ENCODE measurements at places on chromosomes 5 and 9.

DNA sequence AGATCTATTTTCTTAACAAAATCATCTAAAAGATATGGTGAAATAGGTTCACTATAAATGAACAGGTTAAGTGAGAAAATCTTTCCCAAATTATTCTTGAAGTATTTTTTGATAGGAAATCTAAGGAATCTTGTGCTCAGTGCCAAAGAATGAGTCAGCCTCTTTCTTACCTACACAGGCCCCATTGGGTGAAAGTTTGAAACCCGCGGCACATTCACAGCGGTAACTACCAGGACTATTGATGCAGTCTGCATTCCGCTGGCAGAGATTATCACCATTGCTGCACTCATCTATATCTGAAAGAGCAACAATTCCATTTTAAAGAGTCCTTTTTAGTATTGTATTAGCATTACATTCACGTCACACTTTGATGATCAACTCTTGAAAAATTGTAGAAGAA, 221.8 kb downstream of the SLC12A2 start:
- peaks cover 8% of the 10 kb centered on the region for H3K36me3 ChIP-seq
- no peak overlapping the region for H3K4me3 ChIP-seq
- no peaks in the 10 kb centered on the region for H3K27me3 ChIP-seq
- no peak overlapping the region for H3K27ac ChIP-seq
- peaks cover 5% of the 10 kb centered on the region for H3K4me1 ChIP-seq

GRCh38 chr9:127783111-127784008, 2.5 kb upstream of the CDK9 start:
- H3K27me3 ChIP-seq: no peaks in the 10 kb centered on the region
- H3K36me3 ChIP-seq: peaks cover 10% of the 10 kb centered on the region
- no peak overlapping the region for H3K4me3 ChIP-seq
- H3K4me1 ChIP-seq: peaks cover 4% of the 10 kb centered on the region

DNA sequence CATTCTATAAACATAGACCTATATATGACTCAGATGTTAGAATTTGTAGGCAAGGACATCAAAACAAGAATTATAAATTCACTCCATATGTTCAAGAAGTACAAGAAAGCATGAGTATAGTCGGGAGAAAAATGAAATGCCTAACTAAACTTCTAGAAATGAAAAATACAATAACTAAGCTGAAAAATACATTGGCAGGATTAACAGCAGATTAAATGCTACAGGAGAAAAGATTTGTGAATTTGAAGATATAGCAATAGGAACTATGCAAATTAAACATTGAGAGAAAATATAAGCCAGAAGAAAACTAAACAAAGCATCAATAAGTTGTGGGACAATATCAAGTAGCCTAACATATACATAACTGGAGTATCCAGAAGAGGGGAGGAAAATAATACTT, 55.3 kb upstream of the PRSS3 start:
- no peaks in the 10 kb centered on the region for H3K36me3 ChIP-seq
- no peak overlapping the region for H3K27ac ChIP-seq
- peaks cover 2% of the 10 kb centered on the region for H3K4me1 ChIP-seq
- no peak overlapping the region for H3K4me3 ChIP-seq
- peaks cover 3% of the 10 kb centered on the region for H3K27me3 ChIP-seq

DNA sequence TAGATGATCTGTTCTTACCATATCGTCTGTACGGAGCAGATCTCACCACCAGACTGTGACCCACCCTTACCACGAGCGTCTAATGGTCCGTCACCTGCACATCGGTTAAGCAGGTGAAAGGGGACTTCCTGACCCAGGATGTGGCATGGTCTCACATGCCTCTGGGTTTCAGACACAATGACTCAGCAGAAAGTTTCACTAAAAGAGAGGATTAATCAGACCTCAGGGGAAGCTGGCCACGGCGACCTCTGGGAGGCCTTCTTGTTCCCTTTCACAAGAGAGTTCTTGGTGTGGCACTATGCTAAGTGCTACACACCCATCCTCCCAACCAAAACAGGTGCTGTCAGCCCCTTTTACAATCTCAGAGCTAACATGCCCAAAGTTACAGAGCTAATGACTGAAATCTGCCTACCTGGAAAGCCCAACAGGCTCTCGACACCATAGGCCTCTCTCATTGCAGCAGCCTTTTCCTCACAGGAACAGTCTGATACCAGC, 41.6 kb downstream of the ADAMTS12 start:
- peak; percentile 81 for DNase-seq
- no peaks in the 10 kb centered on the region for H3K36me3 ChIP-seq
- peak overlapping the region; percentile 2 for H3K4me3 ChIP-seq
- H3K27ac ChIP-seq: peak overlapping the region; percentile 59
- peaks cover 54% of the 10 kb centered on the region for H3K4me1 ChIP-seq

GRCh38 chr5:1797103-1797800, 2.4 kb downstream of the MRPL36 start:
- H3K27ac ChIP-seq: no peak overlapping the region
- no peaks in the 10 kb centered on the region for H3K27me3 ChIP-seq
- no peak for DNase-seq
- peaks cover 44% of the 10 kb centered on the region for H3K4me1 ChIP-seq
- H3K4me3 ChIP-seq: no peak overlapping the region

DNA sequence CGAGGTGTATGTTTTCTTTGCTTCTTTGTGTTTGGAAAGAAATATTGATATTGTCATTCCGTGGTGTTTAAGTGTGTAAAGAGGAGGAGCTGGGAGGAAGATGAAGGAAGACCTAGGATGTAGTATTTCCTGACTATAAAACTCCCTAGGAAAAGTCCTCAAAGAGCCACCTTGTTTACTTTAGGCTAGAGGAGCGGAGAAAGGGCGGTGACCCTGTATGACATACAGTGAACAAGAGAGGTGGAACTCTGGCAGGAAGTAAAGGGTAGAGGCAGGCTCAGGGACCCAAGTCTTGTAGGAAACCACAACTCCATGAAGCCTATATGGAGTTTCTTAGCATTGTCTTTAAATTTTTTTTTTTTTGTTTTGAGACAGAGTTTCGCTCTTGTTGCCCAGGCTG, 303.9 kb downstream of the DOCK8 start:
- H3K27me3 ChIP-seq: no peaks in the 10 kb centered on the region
- no peaks in the 10 kb centered on the region for H3K36me3 ChIP-seq
- DNase-seq: no peak
- H3K4me1 ChIP-seq: no peaks in the 10 kb centered on the region
- no peak overlapping the region for H3K4me3 ChIP-seq

- H3K27ac ChIP-seq: no peak overlapping the region
- no peak overlapping the region for H3K4me3 ChIP-seq
- no peaks in the 10 kb centered on the region for H3K4me1 ChIP-seq
- DNase-seq: no peak
- no peaks in the 10 kb centered on the region for H3K36me3 ChIP-seq
- H3K27me3 ChIP-seq: no peaks in the 10 kb centered on the region
Observed at GRCh38 chr9:90057361-90057760, 452.5 kb downstream of the GADD45G start.

- no peak for DNase-seq
- no peak overlapping the region for H3K27ac ChIP-seq
- no peak overlapping the region for H3K4me3 ChIP-seq
- H3K27me3 ChIP-seq: no peaks in the 10 kb centered on the region
- no peaks in the 10 kb centered on the region for H3K36me3 ChIP-seq
Observed at GRCh38 chr5:34039398-34040157, 3.4 kb downstream of the C1QTNF3 start.

- peak overlapping the region; percentile 89 for H3K27ac ChIP-seq
- H3K4me3 ChIP-seq: peak overlapping the region; percentile 90
- no peaks in the 10 kb centered on the region for H3K27me3 ChIP-seq
- no peaks in the 10 kb centered on the region for H3K36me3 ChIP-seq
- H3K4me1 ChIP-seq: peaks cover 9% of the 10 kb centered on the region
Observed at GRCh38 chr9:125189011-125189360, 617 bp downstream of the PPP6C start.

- DNase-seq: no peak
- H3K27me3 ChIP-seq: no peaks in the 10 kb centered on the region
- H3K4me1 ChIP-seq: no peaks in the 10 kb centered on the region
- no peak overlapping the region for H3K27ac ChIP-seq
- no peak overlapping the region for H3K4me3 ChIP-seq
- H3K36me3 ChIP-seq: no peaks in the 10 kb centered on the region
Observed at GRCh38 chr5:25744908-25745307, 1100.1 kb upstream of the CDH10 start.

GRCh38 chr5:40405230-40405629, 274.5 kb upstream of the PTGER4 start:
- H3K36me3 ChIP-seq: no peaks in the 10 kb centered on the region
- no peak for DNase-seq
- no peaks in the 10 kb centered on the region for H3K27me3 ChIP-seq
- H3K4me3 ChIP-seq: no peak overlapping the region
- H3K27ac ChIP-seq: no peak overlapping the region
- H3K4me1 ChIP-seq: peaks cover 7% of the 10 kb centered on the region

GRCh38 chr9:4137681-4138099, 162.2 kb downstream of the GLIS3 start:
- DNase-seq: peak; percentile 72
- H3K27ac ChIP-seq: peak overlapping the region; percentile 91
- H3K4me3 ChIP-seq: no peak overlapping the region
- H3K36me3 ChIP-seq: no peaks in the 10 kb centered on the region
- H3K27me3 ChIP-seq: no peaks in the 10 kb centered on the region

- H3K4me3 ChIP-seq: no peak overlapping the region
- H3K4me1 ChIP-seq: no peaks in the 10 kb centered on the region
- H3K27ac ChIP-seq: no peak overlapping the region
- DNase-seq: no peak
Observed at GRCh38 chr9:93948441-93949072, 6.6 kb downstream of the BARX1 start.

- H3K36me3 ChIP-seq: no peaks in the 10 kb centered on the region
- H3K4me1 ChIP-seq: no peaks in the 10 kb centered on the region
- no peak overlapping the region for H3K27ac ChIP-seq
- no peak overlapping the region for H3K4me3 ChIP-seq
- DNase-seq: no peak
Observed at GRCh38 chr9:87406543-87407166, 91.0 kb upstream of the DAPK1 start.

- H3K27ac ChIP-seq: no peak overlapping the region
- no peaks in the 10 kb centered on the region for H3K27me3 ChIP-seq
- no peaks in the 10 kb centered on the region for H3K4me1 ChIP-seq
- H3K4me3 ChIP-seq: no peak overlapping the region
- no peak for DNase-seq
Observed at GRCh38 chr5:121748686-121749085, 103.0 kb upstream of the FTMT start.

GRCh38 chr5:81068063-81068462, 107.9 kb downstream of the RASGRF2 start:
- H3K27ac ChIP-seq: no peak overlapping the region
- H3K27me3 ChIP-seq: no peaks in the 10 kb centered on the region
- H3K36me3 ChIP-seq: no peaks in the 10 kb centered on the region
- no peak overlapping the region for H3K4me3 ChIP-seq
- no peaks in the 10 kb centered on the region for H3K4me1 ChIP-seq

- H3K27ac ChIP-seq: no peak overlapping the region
- H3K4me3 ChIP-seq: no peak overlapping the region
- no peaks in the 10 kb centered on the region for H3K27me3 ChIP-seq
Observed at GRCh38 chr5:6135977-6136376, 242.4 kb downstream of the MED10 start.

- no peak for DNase-seq
- no peak overlapping the region for H3K4me3 ChIP-seq
- H3K36me3 ChIP-seq: no peaks in the 10 kb centered on the region
- peaks cover 4% of the 10 kb centered on the region for H3K27me3 ChIP-seq
- H3K27ac ChIP-seq: no peak overlapping the region
Observed at GRCh38 chr9:98310752-98311392, 55.4 kb upstream of the TBC1D2 start.

- no peak overlapping the region for H3K4me3 ChIP-seq
- no peak overlapping the region for H3K27ac ChIP-seq
- no peaks in the 10 kb centered on the region for H3K27me3 ChIP-seq
- no peaks in the 10 kb centered on the region for H3K36me3 ChIP-seq
- peak; percentile 16 for DNase-seq
- peaks cover 15% of the 10 kb centered on the region for H3K4me1 ChIP-seq
Observed at GRCh38 chr9:106419829-106420228, 443.1 kb upstream of the ZNF462 start.

DNA sequence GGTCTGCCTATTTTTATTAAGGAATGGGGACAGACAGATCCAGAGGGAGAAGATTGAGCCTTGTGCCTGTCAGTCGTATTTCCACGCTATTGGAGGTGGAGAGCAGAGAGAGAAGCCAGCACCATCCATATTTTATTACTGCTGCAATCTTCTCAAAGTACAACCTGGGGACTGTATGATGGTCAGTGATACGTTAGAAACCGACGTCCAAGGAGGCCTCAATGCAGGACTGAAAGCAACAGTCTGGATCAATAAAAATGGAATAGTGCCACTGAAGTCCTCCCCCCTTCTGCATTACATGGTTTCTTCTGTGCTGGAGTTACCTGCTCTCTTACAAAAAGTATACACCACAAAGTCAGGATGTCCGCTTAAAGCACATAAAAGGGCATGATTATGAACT, 21.9 kb upstream of the DTWD2 start:
- no peaks in the 10 kb centered on the region for H3K4me1 ChIP-seq
- no peak for DNase-seq
- H3K36me3 ChIP-seq: no peaks in the 10 kb centered on the region
- no peak overlapping the region for H3K4me3 ChIP-seq
- no peaks in the 10 kb centered on the region for H3K27me3 ChIP-seq
- H3K27ac ChIP-seq: no peak overlapping the region

DNA sequence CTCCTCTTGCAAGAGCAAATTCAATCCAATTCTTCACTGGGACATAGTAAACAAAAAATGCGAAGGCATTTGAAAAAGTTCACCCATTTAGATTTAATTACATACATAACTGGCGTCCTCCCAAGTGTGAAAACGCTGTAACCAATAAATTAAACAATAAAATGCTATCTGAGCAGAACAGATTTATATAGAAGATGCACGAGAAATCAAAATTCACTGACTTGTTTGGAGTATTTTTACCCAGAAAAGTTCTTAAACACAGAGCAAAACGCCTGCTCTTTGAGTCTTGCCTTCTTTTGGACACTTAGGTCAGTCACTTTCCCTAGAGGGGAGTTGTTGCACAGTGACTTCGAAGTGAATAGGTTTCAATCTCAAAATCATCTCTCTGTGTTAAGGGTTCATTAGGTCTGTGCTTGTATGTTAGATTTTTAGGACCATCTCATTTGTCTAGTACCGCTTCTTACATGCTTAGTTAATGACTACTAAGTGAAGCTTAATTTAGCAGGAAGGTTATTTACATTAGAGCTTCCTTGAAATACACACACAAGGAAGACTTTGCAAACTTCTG, 1.9 kb downstream of the ALDH1A1 start:
- no peaks in the 10 kb centered on the region for H3K36me3 ChIP-seq
- no peak for DNase-seq
- no peak overlapping the region for H3K4me3 ChIP-seq
- no peak overlapping the region for H3K27ac ChIP-seq
- no peaks in the 10 kb centered on the region for H3K4me1 ChIP-seq

DNA sequence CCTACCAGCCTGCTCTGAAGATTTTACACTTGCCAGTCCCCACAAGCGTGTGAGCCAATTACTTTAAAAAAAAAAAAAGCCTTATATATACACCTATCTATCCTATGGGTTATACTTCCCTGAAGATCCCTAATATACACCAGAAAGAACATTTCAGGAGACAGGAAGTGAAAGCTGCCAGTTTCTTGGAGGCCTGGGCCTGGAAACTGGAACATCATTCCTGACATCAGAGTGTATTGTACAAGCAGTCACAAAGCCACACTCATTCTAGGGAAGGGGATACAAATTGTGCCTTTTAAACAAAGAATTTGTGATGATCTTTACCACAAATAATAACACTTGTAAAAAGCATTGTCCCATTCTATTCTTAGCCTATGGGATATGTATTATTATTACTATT, 98.3 kb upstream of the FBN2 start:
- no peaks in the 10 kb centered on the region for H3K27me3 ChIP-seq
- no peaks in the 10 kb centered on the region for H3K36me3 ChIP-seq
- no peak overlapping the region for H3K27ac ChIP-seq
- H3K4me1 ChIP-seq: no peaks in the 10 kb centered on the region
- H3K4me3 ChIP-seq: no peak overlapping the region
- DNase-seq: no peak
